ENCODE measurements at places on chromosomes 1 and 21. TPM values are rescaled to one million over a fixed set of nuclear protein-coding genes. Genes with fewer than 3 reads are reported as not detected.

The NEXN gene
- total RNA-seq = 1.1 TPM

DNA sequence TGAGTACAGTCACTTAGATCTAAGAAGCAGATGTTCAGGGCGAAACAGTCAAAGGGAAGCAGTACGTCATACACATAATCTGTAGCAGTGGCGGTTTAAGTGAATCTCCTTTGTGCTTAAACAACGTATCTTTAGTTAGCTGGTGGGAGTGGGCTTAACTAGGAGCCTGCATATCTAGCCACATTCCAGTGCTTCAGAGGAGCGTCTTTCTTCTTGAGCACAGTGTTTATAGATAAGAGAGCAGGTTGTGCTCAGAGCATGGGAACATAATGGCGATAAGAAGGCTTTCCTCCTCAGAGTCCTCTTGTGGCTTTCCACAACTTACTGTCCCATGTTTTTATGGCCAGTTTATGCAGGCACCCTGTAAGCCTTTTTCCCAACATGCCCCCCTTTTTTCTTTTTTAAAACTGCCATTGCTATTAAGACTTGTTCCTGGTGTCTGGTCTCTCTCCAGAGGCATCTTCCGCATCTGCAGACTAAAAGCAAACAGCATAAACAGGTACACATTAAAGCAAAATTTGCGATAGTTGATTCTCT, 3.2 kb downstream of the DAP3 start:
- DNase-seq = no peak

GRCh38 chr1:93001893-93002292, 40.6 kb upstream of the DIPK1A start:
- DNase-seq = no peak

- DNase-seq = no peak
These were observed 1.0 kb downstream of the OLFML2B start for GRCh38 chr1:162022626-162023025.

The SRSF10 gene
- total RNA-seq = 192 TPM

GRCh38 chr21:37970548-37970947, 54.3 kb upstream of the KCNJ6 start:
- DNase-seq = no peak

The SUSD4 gene
- 0.28 TPM for total RNA-seq

DNA sequence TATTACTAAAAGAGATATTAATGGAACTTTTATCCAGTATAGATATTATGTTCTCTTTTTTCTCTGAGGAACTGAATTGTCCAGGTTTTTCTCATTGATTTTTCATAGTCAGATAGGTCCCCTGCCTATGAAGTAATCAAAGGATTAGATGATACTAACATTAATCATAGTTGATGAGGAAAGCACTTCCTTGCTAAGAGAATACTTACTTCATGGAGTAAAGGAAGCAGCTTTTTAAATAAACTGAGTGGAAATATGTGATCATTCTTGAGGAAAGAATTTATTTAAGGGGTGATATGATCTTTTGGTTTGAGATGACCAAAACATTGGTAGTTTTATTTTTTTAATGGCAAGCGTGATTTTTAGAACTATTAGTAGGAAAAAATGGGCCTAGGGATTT, 58.9 kb downstream of the SWT1 start:
- DNase-seq = no peak

GRCh38 chr1:47941609-47942239, 55.5 kb downstream of the TRABD2B start:
- no peak for DNase-seq

- no peak for DNase-seq
These were observed 203.0 kb downstream of the TOMM20 start for GRCh38 chr1:234925440-234926263.

GRCh38 chr1:116334015-116334547, 39.0 kb upstream of the ATP1A1 start:
- DNase-seq = no peak

The CHAF1B gene
- 23.9 TPM for total RNA-seq

- DNase-seq = no peak
These were observed 60.5 kb downstream of the TESK2 start for GRCh38 chr1:45430490-45430889.

The SLC16A4 gene
- 0.55 TPM for total RNA-seq

DNA sequence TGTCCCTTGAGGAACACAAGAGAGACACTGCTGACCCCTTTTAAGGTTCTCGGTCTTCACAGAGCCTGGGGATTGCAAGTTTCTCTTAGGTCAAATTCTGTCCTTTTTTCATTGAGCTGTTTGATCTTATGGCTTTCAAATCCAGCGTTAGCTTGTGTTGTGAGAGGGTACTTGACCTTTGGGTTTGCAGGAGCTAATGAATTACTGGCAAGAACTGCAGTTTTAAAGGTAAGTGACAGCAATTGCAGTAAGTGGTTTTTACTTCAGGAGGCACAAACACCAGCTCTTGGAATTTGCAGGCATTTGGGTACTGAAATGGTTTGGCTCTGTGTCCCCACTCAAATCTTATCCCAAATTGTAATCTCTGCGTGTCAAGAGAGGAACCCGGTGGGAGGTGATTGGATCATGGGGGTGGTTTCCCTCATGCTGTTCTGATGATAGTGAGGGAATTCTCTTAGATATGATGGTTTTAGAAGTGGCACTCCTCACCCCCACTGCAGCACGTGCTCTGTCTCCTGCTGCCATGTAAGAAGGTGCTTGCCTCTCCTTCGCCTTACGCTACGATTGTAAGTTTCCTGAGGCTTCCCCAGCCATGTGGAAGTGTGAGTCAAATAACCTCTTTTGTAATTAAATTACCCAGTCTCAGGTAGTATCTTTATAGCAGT, 134.5 kb upstream of the LYPLAL1 start:
- no peak for DNase-seq

- no peak for DNase-seq
These were observed 22.6 kb downstream of the PLEKHM2 start for GRCh38 chr1:15706751-15707150.

DNA sequence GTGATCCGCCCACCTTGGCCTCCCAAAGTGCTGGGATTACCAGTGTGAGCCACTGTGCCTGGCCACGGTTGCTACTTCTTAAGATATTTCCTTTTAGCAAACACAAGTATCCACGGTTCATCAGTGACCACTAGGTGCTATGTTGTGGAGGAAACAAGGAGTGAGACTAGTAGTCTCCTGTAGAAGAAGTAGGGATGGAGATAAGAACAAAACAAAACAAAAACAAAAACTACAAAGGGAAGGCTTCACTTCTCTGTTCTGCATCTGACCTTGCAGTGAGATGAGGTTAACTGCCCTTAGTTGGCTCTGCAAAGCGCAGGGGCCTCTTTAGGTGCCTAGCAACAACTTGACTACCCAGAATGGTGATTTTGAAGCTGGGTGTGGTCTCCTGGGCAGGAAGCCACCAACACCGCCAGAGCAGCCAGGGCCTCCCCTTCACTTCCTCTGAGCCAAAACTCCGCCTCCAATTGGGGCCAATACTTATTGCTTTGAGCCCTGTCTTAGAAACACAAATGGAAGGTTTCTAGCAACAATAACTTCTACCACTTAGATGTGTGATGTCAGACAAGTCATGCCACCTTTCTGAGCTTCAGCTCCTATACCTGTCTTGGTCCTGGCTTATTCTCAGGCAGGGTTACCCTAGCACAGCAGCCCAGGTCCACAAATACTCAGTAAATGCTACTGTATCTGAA, 12.8 kb upstream of the CDC42 start:
- DNase-seq = peak; percentile 95

The SLAMF6 gene
- total RNA-seq = 32.0 TPM

The KCNE2 gene
- total RNA-seq = not detected

The PTAFR gene
- total RNA-seq = 0.38 TPM

GRCh38 chr1:38489844-38490270, 369.7 kb downstream of the RRAGC start:
- DNase-seq = peak; percentile 48

DNA sequence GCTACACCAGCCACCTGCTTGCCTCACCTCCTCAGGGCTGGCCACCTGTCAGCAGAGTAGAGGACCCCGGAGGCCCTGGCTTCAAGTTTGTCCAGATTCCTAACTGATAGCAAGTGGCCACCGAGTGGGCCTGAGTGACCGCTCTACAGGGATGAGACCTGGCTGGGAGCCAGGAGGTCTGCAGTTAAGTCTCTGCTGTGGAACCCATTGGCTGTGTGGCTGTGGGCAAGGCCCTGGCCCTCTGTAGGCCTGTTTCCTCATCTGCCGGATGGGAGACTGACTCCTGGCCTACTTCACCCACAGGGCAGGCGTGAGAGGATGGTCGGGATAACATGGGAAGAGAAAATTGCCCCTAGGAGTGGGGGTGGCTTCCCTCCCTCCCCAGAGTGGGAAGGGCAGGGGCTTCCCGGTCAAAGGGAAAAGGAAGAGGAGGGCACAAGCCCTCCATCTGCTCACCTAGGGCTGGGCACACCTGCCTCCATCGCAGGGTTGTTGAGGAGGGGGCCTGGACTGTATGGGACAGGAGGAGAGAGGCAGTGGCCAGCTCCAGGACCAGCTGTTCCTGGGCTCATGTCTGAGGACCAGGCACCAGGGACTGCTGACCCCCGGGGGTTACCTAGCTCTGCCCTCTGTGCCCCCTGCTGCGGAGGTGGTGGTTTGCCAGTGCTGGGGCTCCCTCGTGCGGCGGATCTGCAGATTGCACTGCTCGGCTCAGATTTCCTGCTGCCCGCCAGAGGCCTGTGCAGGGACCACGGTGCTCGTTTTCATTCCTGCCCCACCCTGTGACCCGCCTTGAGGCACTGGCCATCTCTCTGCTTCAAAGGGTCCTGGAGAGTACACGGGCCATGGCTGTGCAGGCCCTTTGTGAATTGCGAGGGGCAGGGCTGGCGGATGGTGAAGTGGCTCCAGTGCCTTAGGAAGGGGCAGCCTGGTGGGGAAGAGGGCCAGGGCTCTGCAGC, 9.1 kb upstream of the MTFR1L start:
- DNase-seq = peak; percentile 81

GRCh38 chr1:111596499-111596898, 23.1 kb upstream of the RAP1A start:
- DNase-seq = peak; percentile 69

GRCh38 chr1:67051196-67051595, 2.8 kb downstream of the SLC35D1 start:
- no peak for DNase-seq

- DNase-seq = no peak
These were observed 86.5 kb upstream of the IFFO2 start for GRCh38 chr1:19042675-19043578.

- DNase-seq = no peak
These were observed 9.1 kb upstream of the GPR61 start for GRCh38 chr1:109530457-109531087.

DNA sequence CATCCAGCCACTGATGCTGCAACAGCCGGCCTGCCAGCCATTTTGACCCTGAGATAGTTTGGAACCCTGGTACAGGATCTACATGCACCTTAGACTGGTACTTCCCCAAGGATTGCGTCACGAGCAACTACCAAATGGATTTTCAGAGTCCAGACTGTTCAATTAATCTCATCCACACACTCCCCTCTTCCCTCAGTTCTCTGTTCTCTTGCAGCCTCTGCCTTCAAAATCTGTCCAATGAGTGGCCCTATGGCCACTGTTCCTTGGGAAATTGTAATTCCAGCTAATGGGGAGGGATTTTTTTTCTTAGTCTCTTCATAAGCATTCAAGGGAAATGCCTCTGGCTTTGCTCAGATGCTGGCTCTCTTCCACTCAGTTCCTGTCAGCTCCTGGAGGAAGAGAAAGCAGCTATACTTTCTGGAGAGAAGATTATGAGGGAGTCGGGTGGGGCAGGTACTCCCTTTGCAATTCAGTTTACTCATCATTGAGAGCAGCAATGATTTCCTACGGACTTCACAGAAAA, 19.8 kb upstream of the UAP1 start:
- no peak for DNase-seq

GRCh38 chr1:52028328-52028727, 5.3 kb downstream of the KTI12 start:
- DNase-seq = no peak

- DNase-seq = no peak
These were observed 20.0 kb upstream of the FCER1A start for GRCh38 chr1:159282118-159282517.

- no peak for DNase-seq
These were observed 149.4 kb upstream of the TIAM1 start for GRCh38 chr21:31493350-31493880.

The CELA3B gene
- total RNA-seq = not detected

DNA sequence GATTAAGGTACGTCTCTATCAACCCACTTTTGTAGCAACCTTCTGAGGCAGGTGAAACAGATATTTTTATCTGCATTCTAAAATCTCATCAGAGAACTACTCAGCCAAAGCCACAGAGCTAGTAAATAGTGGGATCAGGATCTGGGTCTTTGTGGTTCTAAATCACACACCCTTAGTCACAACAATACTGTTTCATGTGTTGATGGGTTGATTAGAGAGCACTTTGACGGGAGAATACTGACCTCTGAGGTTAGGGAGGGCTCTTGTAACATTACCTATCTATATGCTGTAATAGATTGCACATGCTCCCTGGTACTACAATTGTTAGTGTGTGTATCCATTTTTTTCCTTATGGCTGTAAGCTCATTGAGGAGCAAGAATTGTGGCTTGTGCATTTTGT, 45.5 kb upstream of the CCDC190 start:
- no peak for DNase-seq

- DNase-seq = no peak
These were observed 11.7 kb upstream of the IFNLR1 start for GRCh38 chr1:24198766-24199165.

DNA sequence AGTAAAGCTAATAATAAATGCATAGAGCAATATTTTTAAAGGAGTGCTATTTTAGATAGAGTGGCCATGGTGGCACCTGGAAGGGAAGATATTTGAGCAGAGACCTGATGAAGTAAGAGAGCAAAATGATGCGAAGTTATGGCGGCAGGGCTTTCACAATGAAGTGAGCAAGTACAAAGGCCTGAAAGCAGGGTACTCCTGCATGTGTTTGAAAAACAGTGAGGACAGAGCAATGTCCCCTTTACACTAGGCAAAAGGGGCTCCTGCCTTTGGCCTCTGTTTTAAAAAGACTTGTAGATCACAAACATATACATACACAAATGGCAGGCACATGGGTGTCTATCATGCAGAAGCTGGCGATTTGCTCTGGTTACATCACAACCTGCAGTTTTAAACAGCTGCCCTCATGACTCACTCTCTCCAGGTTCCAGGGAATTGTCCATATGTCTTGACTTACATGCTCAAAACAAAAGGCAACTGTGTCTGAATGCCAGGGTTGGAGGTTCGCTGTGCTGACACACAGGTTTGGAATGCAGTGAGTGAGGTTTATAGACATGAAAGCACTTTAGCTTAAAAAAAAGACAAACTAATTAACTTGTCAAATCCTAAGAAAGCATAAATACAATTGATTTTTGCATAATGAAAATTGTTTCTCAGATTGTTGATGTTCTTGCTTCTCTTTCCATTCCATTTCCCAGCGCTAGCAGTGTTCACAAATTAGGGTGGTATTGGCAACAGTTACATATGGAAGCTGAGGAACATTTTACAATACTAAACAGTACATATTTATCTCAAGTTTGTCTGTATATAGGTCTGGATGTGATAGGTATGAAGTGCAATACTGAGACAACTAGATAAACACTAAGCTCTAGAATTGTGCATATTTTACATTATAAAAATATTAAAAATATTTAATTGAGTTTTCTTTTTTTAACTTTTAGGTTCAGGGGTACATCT, 313.9 kb downstream of the BARHL2 start:
- no peak for DNase-seq

The DAB1 gene
- 3.9 TPM for total RNA-seq

Measured in activated CD4-positive, alpha-beta memory T cell treated with anti-CD3 and anti-CD28 coated beads, Interleukin-2, amount 10 ng/mL, durations not matched to agents 7 days and 5 days (primary cell).